ENCODE measurements at places on chromosomes 1 and 21.
A peak's percentile ranks its signal among the peaks of the same experiment; 100 is the strongest.

GRCh38 chr1:237241038-237241437 lies 199.1 kb downstream of the RYR2 start:
- DNase-seq = no peak

- DNase-seq = no peak
Observed at GRCh38 chr21:31162079-31162699, 123.9 kb upstream of the KRTAP19-8 start.

GRCh38 chr21:37788503-37788902 lies 127.8 kb downstream of the KCNJ6 start:
- no peak for DNase-seq

DNA sequence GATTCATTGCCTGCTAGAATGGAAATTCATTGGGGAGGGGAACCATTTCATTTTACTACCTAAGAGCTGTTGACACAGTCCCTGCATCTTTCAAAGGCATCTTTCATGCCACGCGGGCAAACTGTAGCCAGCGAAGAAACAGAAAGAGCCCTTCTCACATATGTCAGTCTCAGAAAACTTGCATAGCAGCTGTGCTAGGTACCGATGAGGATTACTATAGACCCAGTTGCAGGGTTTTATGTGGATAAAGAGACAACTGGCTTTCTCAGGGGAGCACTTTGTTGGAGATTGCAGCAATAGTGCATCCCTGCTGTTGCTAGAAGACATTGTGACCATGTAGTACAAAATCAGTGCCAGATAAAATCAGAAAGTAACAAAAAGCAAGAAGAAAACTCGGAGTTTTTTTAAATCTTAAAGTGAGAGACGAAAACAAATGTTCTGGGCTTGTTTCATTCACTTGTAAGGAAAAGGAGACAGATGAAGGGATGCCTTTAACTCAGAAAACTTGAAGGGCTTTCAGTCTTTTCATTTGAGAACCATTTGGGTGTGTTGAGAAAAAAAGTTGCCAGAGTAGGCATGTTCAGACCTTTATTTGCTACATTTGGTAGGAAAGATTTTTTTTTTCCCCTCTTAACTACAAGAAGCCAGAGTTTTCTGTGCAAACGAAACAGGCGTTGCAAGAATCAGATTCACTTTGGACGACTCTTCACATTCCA lies 804.1 kb downstream of the USP25 start:
- no peak for DNase-seq

DNA sequence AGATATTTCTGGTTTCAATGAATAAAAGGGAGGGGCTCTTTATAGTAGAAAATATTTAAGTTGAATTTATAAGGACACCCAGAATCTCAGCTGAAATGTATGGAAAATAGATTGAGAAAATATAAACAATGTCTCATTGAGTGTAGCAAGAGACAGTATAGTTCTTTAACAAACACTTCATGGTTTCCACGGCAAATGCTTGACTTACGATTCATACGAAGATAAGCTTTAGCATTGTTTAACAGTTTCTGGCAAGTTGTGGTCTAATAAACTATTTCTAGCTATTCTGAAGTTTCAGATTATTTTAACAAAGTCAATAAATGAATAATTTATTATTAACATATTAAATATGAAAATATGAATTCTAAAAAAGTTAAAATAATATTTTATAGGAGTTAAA lies 1419.4 kb downstream of the KCNT2 start:
- no peak for DNase-seq

DNA sequence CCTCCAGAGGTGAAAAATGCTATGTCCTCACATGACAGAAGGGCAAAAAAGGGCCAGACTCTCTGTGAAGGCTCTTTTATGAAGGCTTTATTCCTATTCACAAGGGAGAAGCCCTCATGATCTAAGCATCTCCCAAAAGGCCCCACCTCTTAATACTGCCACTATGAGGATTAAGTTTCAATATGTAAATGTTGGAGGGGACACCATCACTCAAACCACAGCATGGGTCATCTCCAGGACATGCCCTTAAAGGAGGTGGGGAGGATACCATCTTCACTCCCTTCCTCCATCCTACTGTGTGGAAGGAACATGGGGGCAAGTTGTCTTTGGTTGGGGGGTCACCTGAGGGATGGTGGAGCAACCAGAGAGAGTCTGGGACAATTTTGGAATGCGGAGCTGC lies 170.1 kb downstream of the TRIM33 start:
- DNase-seq = no peak

DNA sequence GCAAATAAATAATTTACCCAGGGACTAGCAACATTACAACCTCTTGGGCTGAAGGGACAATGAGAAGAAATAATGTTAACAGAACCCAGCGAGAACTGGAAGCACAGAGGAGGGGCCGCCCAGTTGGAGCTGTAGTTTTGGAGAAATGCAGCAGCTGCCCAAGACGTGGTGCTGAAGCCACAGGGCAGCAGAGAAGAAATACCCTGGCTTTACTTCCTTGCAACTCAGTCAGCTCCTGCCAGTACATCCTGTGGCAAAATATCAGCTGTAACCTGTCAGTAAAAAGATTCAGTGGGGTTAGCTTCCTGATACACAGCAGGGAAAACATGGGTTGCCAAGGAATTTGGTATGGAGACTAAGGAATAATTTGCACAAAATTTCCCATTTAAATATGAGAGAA lies 283.6 kb upstream of the USP25 start:
- no peak for DNase-seq

- no peak for DNase-seq
Observed at GRCh38 chr1:37480581-37481288, 6.4 kb downstream of the ZC3H12A start.

DNA sequence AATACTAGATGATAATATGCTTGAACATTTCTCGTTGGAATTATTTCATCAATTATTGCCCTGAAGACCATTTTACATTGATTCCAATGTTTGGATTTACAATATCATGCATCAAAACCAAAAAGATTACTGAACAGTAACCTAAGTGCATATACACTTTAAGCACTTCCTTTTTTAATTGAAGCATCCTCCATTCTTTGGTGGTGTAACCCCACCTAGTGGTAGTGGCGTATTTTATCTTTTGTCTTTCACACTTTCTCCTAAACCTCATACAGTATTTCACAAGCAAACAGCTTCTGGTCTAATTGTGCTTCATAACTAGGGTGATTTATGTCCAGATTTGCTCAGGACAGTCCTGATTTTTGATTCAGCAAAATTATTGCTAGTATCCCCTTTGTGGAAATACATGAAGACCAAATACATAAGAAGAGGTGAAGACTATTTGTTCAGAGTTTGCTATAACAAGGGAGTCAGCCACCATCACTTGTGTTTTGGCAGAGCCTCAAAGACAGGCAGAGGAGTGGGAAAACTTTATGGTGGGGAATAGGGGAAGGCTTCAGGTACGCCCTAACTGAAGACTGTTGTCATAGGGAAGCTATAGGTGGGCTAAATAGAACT lies 3.4 kb upstream of the NVL start:
- DNase-seq = peak; percentile 67
